NCI-H460 (cell line): ENCODE measurements at places on chromosomes 4 and X. TPM values are rescaled to one million over a fixed set of nuclear protein-coding genes. Genes with fewer than 3 reads are reported as not detected.

The C4orf36 gene
- total RNA-seq = 0.20 TPM in 1 of 2 replicates, not detected in the other

The UPF3B gene
- total RNA-seq = 6.6 and 11.6 TPM in 2 replicates

DNA sequence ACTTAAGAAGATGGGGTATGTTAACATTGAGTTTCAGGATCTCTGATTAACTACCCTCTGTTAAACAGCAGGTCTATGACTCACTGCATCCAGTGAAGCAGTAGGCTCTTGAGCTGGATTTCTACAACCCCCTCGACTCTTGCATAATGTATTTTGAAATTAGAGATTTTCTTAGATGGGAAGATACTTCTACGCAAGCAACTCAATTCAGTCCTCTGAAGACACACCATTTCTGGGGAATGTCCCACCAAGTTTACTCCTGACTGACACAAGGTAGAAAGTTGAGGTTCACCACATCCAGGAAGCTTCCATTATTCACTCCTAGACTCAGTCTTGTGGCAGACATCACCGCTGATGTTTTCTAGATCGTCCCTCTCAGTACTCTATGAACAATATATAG is 12.9 kb downstream of the PALLD start:
- no peak for DNase-seq

The DDIT4L gene
- total RNA-seq = 46.5 and 48.0 TPM in 2 replicates

- DNase-seq = no peak
Measured at GRCh38 chrX:84735025-84735424, 232.8 kb upstream of the HDX start.

The CT55 gene
- not detected in 2 replicates for total RNA-seq

DNA sequence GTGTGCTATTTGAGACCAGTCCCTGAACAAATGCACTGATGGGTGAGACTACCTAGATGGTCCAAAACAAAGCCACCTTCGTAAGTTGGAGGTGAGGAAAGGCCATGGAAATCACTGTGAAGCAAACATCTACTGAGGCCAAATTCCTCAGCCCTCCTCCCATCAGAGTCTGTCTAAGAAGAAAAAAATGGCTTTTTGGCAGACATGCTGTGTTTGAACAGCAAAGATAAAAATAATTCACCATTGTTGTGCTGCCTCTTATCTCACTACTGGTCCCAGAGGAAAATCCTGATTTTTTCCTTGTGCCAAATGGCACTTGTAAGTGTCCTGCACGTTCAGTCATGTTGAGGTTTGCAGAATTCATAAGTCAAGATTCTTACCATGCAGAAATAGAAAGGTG is 7.9 kb downstream of the MAGEB18 start:
- DNase-seq = no peak

GRCh38 chr4:107831140-107831539 is 6.4 kb downstream of the SGMS2 start:
- no peak for DNase-seq

GRCh38 chr4:142350871-142351270 is 495.2 kb downstream of the INPP4B start:
- DNase-seq = peak; percentile 4
